Activated CD8-positive, alpha-beta T cell treated with anti-CD3 and anti-CD28 coated beads, Interleukin-2, amount 10 ng/mL, durations not matched to agents 7 days and 5 days (primary cell): ENCODE measurements at places on chromosomes 3 and 15. TPM values are rescaled to one million over a fixed set of nuclear protein-coding genes. Genes with fewer than 3 reads are reported as not detected.

The IRAK2 gene
- 1.4 TPM for total RNA-seq

DNA sequence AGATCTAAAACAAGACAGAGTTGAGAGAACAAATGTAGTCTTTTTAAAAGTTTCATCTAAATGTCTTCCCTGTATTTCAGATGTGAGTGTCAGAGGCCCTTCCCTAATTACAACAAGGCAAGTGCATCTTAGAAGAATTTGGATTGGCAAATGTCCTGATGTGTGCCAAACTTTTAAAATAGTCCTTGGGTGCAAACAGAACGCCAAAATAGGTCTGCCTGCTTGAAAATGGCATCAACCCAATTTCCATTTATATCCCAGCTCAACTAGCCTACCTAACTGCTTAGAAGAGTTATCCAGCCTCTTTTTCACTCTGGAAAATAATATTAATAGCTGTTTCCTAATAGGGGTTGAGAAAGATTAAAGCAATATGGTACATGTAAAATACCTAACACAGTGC is 311.8 kb upstream of the ARRDC4 start:
- H3K27ac ChIP-seq: no peak overlapping the region

DNA sequence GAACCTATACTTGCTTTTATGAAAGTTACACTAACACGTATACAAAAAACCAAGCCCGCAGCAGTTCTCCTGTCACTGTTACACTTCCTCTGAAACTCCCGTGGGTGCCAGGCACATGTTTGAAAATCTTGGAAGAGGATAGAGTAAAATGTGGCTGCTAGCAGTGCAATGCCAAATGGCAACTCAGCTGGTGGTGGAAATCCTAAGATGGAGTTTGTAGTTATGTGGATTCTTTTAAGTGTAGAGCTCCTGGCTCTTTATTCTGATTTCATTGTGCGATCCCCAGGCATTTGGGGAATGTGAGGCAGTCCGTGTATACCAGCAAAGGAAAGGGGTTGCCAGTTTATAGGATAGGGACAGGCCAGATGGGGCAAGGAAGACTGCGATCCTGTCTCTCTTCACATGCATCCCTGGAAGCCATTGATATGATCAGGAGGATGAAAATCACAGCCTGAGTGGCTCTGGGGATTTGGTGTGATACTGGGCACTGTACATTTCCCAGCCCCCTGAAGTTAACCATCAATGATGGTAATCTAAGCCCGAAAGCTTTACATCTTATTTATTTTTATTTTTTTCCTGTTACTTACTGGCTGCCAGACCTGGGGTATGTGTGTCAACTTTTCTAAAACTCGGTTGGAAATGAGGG is 1.1 kb downstream of the STAC start:
- H3K4me1 ChIP-seq: peaks cover 13% of the 10 kb centered on the region
- DNase-seq: no peak
- H3K4me3 ChIP-seq: peak overlapping the region; percentile 41
- no peak overlapping the region for H3K27ac ChIP-seq
- H3K36me3 ChIP-seq: no peaks in the 10 kb centered on the region

DNA sequence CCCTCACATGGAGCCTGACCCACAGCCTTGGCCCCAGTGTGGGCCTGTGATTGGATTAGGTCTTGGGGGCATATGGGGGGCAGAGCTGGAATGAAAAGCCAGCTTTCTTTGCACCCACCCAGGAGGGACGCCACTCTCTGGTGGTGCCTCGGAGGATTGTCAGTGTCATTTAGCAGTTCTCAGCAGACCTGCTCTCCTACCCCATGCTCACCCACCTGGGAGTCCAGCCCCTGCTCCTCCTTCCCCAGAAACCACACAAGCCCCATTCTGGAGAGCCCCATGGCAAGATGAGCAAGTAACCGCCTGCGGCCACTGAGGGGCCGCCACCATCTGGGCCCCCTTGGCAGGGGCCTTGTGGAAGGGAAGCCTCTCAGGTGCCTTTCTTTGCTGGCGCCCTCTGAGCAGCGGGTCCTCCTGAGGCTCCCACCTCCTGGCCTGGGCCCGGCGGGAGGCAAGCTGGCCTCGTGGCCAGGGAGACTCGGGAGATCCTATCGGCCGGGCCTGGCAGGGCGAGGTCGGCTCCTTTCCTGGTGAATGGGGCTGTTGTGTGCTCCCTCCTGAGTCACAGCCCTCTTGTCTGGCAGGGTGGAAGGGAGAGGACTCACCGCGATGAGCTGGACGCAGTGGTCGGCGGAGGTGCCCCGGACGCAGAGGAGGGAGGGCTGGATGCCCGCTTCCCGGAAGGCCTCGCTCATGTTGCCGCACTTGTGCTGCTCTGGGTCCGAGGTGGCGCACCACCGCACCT is 2.3 kb downstream of the MELTF start:
- peaks cover 30% of the 10 kb centered on the region for H3K4me1 ChIP-seq
- DNase-seq: no peak
- no peak overlapping the region for H3K4me3 ChIP-seq
- H3K27ac ChIP-seq: no peak overlapping the region
- peaks cover 4% of the 10 kb centered on the region for H3K27me3 ChIP-seq
- no peaks in the 10 kb centered on the region for H3K36me3 ChIP-seq

DNA sequence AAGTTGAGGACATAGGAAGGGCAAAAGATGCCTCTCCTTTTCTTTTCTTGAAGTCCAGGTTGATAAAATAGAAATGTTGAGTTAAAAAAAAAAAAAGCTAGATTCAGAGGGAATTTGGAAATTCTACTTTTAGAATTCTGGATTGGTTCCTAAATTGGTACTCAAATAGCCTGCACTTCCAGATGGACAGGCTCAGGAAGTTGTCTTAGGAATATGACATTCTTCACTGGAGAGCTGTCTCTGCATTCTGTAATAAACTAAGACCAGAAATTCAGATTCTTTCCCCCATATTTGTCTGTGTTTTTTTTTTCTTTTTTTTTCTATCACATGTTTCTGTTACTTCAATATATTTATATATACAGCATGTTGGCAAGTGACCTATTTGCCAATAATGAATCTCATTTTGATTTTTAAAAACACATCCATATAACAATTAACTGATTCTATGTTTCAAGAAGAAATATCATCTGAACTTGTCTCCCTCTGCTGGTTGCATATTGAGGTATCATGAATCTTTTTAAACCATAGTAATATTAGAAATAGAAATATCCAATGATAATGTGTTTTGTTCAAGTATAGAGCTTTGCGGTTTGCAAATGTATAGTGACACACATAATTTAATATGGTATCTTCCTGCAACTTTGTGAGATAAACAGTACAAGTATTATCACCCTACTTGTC is 8.5 kb upstream of the LSAMP start:
- no peaks in the 10 kb centered on the region for H3K4me1 ChIP-seq
- DNase-seq: no peak
- no peaks in the 10 kb centered on the region for H3K36me3 ChIP-seq

- H3K4me1 ChIP-seq: peaks cover 25% of the 10 kb centered on the region
- no peak for DNase-seq
- H3K36me3 ChIP-seq: no peaks in the 10 kb centered on the region
These were observed 481.0 kb upstream of the PROK2 start for GRCh38 chr3:72266016-72266370.

DNA sequence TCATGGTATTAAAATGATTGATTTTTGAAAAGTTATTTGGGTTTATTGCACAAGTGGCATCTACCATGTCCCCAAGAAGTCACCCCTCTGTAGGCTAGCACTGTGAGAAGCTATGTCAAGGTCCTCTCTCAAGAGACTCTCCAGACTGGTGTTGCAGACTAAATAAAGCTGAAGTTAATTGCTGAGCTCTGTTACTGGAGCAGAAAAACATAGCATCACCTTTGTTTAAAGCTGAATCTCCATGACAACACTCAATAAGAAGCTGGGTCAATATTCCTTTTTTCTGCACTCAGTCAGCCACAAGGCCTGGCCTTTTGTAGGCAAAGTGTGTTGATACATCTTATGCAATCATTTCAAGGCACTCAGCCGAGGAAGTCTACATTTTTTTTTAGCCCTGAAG is 806.6 kb upstream of the LMCD1 start:
- H3K36me3 ChIP-seq: no peaks in the 10 kb centered on the region
- no peak overlapping the region for H3K4me3 ChIP-seq
- H3K27me3 ChIP-seq: no peaks in the 10 kb centered on the region
- DNase-seq: no peak
- H3K27ac ChIP-seq: no peak overlapping the region

DNA sequence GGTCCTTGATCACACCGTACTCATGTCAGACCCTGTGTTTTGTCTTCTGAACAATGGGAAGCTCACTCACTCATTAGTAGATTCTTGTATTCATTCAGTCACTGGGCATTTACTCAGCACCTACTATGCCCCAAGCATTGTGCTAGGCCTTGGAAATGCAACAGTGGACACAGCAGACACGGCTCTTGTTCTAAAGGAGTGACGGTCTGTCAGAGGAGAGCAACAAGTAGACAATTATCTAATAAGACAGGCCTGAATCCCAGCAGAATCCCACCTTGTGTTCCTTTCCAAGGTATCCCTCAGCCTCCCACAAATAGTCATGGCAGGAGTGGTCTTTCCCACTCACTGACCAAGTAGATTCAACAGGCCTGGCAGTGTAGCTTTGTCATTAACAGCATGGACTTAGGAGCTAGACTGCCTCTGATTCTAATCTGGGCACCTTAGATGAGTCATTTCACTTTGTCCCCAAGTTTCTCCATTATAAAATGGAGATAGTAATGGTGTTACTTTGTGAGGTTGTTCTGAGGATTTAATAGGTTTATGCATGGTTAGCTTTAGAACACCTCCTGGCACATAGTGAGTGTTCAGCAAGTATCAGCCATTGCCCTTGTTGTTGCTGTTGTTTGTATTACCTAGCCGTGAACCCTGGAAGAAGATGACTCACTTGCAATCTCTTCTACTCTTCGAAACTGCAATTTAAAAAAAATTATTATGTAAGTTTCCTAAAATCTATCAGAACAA is 69.1 kb downstream of the SSUH2 start:
- DNase-seq: no peak
- H3K36me3 ChIP-seq: no peaks in the 10 kb centered on the region
- H3K27ac ChIP-seq: no peak overlapping the region
- H3K4me3 ChIP-seq: no peak overlapping the region
- no peaks in the 10 kb centered on the region for H3K27me3 ChIP-seq

DNA sequence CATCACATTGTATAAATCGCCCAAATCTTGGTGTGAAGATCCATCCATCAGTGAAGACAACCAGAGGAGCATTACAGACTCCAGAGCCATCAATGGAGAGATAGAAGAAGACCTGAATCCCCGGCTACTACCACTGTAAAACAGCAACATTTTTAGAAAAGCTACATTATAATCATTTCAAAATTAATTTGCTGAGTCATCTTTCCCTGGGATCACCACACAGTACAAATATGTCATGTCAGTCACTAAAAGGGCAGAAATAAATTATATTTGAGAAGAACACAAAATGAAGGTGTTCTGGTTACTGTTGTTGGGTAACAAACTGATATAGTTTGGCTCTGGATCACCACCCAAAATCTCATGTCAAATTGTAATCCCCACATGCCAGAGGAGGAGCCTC is 218.5 kb upstream of the STT3B start:
- no peak overlapping the region for H3K4me3 ChIP-seq
- H3K4me1 ChIP-seq: peaks cover 4% of the 10 kb centered on the region
- H3K27ac ChIP-seq: no peak overlapping the region
- no peaks in the 10 kb centered on the region for H3K27me3 ChIP-seq

DNA sequence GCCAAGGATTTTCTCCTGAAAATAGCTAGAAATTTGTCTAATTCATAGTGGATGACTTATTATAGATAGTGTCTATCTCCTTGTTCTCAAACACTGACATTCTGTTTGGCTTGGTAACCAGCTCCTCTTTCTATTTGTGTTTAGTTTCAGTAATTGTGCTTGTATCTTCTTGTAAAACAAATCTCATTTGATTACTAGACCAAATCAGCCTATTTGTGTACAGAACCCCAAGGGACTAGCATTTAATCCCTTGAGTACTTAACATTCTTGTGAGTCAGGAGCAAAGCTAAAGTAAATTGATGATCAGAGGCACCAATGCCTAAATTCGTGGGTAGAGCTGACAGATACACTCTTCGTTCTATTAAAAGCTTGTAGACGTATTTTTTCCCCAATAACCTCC is 306.5 kb upstream of the SLITRK3 start:
- H3K4me3 ChIP-seq: no peak overlapping the region
- H3K27me3 ChIP-seq: no peaks in the 10 kb centered on the region
- H3K36me3 ChIP-seq: no peaks in the 10 kb centered on the region
- no peaks in the 10 kb centered on the region for H3K4me1 ChIP-seq
- H3K27ac ChIP-seq: no peak overlapping the region
- no peak for DNase-seq

DNA sequence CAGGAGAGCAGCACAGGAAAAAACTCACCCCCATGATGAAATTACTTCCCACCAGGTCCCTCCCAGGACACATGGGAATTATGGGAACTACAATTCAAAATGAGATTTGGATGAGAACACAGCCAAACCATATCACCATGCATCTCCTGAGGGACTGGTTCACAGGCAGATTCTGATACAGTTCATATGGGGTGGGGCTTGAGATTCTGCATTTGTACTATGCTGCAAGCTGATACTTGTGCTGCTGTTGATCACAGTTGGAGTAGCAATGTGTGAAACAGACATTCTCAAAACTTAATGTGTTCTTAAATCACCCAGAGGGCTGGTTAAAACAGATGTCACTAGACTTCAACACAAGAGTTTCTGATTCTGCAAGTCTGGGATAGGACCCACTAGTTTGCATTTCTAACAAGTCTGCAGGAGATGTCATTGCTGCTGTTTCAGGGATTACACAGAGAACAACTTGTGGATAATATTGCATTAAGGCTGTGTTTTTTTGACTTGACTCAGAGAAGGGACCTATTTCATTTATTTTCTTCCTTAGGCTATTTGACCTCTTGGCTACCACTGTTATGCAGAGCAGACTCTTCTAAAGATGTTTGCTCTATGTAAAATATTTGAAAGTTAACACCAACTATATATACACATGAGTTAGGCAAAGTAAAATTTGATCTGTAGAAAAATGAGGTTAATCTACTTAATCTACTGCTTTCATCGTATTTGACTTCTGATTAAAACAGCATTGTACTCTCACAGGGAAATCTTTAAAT is 194.2 kb upstream of the CNTN3 start:
- no peaks in the 10 kb centered on the region for H3K4me1 ChIP-seq
- no peak overlapping the region for H3K4me3 ChIP-seq
- H3K27me3 ChIP-seq: no peaks in the 10 kb centered on the region
- DNase-seq: no peak
- no peaks in the 10 kb centered on the region for H3K36me3 ChIP-seq

DNA sequence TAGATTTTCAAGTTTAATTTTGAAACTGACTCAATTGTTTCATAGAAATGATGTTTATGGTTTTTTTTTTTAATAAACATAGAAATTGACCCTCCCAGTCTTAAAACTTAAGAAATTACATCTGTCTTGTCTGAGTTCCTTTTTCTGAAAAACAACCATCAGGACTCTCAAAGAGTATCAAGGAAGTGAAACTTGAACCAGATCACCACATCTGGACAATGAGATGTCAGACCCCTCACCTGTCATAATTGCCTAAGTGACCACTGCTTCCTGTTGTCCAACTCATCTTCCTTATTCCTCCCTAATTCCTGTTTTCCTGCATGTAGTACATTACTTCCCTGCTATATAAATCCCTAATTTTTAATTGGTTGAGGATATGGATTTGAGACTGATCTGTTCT is 441.5 kb upstream of the ARHGEF26 start:
- peaks cover 11% of the 10 kb centered on the region for H3K4me1 ChIP-seq
- H3K27ac ChIP-seq: no peak overlapping the region
- H3K36me3 ChIP-seq: no peaks in the 10 kb centered on the region
- H3K27me3 ChIP-seq: no peaks in the 10 kb centered on the region
- no peak for DNase-seq
- no peak overlapping the region for H3K4me3 ChIP-seq

GRCh38 chr3:62622553-62623174 is 249.3 kb upstream of the FEZF2 start:
- no peak for DNase-seq
- no peak overlapping the region for H3K4me3 ChIP-seq
- no peaks in the 10 kb centered on the region for H3K4me1 ChIP-seq
- no peaks in the 10 kb centered on the region for H3K36me3 ChIP-seq
- H3K27me3 ChIP-seq: peaks cover 6% of the 10 kb centered on the region
